Naive thymus-derived CD8-positive, alpha-beta T cell (primary cell): ENCODE measurements at places on chromosomes 4 and X.

DNA sequence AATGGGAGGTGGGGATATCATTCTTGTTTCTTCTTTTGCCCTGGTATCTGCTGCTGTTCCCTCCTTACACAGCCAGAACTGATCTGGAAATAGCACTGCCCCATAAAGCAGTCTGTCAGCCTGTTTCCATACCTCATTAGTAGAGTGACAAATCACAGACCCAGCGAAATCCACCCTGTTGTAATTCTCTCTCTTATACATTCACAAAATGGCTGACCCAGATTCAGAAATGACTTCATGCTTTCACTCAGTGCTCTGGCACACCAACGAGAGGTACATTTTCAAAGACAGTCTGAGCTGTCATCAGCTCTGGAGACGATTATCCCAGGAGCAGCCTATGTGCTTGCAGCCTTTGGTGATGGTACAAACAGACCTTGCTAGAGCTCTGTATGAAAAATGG lies 164.6 kb downstream of the AFF2 start:
- no peak for DNase-seq

DNA sequence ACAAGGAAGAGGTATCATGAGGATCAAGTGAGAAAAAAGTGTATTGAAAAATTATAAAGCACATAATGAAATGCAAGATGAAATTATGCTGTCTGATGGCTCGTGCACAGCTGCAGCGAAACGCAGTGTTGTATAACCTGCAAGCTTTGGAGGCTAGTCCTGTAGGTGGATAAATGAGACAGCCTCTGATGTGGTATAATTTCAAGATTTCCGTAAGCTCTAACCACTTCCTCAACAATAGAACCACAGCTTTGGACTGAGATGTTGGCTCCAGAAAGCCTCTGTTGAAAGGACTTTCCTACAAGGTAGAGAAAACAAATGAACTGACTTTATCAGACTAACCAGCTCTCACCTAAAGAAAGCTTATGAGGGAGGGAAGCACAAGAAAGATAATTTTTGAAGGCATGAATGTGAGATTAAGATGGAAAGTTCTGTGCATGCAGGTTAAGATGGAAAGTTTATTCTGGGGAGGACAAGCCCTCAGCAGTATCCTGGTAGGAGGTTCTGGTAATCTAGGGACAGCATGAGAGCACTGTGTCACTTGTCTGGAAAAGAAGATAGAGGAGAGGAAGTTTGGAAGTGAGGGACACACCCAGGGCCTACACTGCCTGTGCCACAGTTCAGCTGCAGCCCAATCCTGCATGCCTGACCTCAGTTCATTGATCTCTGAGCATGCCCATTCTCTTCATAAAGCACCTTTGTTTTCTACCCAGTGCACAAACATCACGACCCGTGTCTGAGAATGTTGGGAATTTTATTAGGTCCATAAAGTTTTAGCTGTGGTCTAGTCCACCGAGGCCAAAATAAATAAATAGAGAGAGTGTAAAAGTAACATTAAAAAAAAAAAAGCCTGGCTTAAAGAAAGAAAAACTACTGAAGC lies 161.5 kb upstream of the SFRP2 start:
- no peak for DNase-seq

DNA sequence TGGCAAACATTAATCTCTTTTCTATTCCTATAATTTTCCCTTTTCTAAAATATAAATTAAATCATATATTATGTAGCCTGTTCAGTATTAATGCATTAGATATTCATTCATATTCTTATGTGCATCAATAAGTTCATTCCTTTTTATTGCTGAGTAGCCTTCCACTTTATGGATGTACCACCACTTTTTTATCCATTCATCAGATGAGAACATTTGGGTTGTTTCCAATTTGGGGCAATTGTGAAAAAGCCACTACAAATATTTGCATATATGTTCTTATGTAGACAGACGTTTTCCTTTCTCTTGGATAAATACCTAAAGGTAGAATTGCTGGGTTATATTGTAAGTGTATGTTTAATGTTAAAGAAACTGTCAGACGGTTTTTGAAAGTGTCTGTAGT lies 79.4 kb upstream of the MAPK10 start:
- DNase-seq, result no peak

- no peak for DNase-seq
Measured at GRCh38 chrX:5388087-5388486, 840.6 kb downstream of the NLGN4X start.

DNA sequence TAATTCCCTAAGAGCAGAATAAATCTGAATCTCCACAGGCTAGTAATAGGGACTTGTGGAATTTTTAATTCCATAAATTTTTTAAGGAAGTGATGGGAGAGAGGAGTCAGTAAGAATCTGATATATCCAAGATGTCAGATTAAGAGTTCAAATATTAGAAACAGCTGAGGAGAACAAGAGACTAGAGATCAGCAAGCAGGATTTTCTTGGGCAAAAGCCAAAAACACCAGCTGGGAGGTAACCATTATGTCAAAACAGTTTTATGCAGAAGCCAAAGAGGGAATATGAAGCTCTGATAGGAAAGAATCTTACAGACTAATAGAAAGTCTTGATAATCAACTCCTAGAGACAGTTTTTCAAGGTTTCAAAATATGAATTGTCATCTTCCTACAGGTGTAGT lies 72.2 kb upstream of the RBPJ start:
- DNase-seq, result no peak

- no peak for DNase-seq
Measured at GRCh38 chrX:45873781-45874180, 671.4 kb downstream of the ZNF674 start.

DNA sequence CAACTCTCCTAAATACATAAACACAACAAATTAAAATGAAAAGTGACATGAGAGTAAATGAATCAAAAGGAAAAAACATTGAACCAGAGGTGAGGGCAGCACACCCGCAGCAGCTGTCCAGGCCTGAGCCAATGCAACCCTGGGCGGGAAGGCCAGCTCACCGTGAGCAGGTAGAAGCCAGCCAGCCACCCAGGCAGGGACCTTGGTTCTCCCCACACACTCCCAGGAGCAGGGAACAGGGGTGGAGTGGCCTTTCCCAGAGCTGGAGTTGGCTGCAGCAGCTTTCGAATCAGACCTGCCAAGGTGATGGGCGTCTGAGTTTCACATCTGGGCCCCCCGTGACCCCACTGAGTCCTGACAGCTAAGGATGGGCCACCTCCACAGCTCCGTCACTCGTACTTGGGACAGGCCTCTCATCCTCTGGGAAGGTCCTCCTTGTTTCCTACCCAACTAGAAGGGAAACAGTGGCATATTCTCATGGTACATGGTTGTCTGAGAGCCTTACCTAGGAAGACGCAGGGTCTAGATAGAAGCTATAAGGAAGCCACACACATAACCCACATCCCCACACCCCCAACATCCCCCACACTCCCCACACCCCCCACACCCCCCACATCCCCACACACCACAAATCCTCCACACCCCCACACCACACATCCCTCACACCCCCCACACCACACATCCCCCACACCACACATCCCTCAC lies 172.2 kb downstream of the DCLK2 start:
- DNase-seq, result no peak

DNA sequence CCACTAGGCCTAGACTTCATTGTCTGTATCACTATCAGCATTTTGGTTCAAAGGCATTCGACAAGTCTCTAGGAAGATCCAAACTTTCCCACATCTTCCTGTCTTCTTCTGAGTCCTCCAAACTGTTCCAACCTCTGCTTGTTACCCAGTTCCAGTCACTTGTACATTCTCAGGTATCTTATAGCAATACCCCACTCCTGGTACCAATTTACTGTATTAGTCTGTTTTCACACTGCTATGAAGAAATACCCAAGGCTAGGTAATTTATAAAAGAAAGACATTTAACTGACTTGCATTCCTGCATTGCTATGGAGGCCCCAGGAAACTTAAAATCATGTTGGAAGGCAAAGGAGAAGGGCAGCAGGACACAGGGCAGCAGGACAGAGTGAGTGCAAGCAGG lies 293.9 kb downstream of the ARAP2 start:
- no peak for DNase-seq

DNA sequence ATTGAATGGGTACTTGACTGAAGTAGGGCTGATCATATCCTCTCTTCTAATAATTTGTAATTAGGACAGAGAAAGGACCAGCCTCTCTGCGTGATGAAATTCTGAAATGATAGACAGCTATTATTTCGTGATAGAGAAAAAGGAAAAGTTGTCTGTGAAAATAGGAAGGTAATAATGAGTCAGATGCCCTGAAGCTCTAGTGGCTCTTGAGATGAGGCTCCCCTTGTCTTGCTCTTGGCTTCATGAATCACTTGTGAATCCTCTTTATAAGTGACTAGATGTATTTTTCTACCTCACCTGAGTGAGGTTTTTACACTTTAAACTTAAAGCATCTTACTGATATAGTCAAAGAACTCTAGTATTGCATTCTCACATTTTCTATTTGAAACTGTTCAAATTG lies 888.9 kb downstream of the PCDH18 start:
- DNase-seq, result no peak

- DNase-seq, result no peak
Measured at GRCh38 chr4:107131295-107131694, 95.2 kb upstream of the DKK2 start.

GRCh38 chr4:182905038-182905437 lies 12.1 kb downstream of the DCTD start:
- DNase-seq, result no peak

GRCh38 chr4:156628858-156629257 lies 342.7 kb downstream of the PDGFC start:
- no peak for DNase-seq

DNA sequence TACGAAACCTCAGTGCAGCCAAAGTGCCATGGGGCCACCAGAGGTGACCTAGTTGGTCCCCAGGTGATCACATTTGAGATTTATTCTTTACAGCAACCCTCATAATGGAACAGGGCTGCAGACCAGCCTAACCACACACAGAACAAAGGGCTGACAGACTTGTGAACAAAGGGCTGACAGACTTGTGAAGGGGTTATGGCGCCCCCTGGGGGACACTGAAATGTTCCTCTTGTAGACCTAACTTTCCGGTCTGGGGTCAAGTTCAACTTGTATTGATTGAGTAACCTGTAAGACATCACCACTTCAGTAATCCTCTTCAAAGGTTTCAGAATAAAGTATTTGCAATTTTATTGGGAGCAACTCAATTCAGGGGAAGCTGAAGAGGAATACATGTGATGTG lies 175.9 kb upstream of the RPS6KA3 start:
- peak; percentile 78 for DNase-seq

DNA sequence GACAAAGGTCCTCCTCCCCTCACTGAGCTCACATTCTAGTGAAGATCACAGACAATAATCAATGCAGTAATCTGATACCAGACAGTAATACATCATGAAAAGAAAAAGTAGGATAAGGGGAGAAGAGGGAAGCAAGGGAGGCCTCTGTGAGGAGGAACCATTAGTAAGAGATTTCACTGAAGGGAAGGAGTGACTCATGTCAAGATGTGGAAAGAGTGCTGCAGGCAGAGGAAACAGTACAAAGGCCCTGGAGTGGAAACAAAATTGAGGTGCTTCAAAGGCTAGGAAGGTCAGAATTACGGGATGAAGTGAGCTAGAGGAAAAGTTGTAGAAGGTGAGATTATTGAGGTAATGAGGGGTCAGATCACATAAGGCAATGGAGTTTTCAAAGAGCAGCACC lies 38.1 kb downstream of the LAMTOR3 start:
- DNase-seq, result no peak

DNA sequence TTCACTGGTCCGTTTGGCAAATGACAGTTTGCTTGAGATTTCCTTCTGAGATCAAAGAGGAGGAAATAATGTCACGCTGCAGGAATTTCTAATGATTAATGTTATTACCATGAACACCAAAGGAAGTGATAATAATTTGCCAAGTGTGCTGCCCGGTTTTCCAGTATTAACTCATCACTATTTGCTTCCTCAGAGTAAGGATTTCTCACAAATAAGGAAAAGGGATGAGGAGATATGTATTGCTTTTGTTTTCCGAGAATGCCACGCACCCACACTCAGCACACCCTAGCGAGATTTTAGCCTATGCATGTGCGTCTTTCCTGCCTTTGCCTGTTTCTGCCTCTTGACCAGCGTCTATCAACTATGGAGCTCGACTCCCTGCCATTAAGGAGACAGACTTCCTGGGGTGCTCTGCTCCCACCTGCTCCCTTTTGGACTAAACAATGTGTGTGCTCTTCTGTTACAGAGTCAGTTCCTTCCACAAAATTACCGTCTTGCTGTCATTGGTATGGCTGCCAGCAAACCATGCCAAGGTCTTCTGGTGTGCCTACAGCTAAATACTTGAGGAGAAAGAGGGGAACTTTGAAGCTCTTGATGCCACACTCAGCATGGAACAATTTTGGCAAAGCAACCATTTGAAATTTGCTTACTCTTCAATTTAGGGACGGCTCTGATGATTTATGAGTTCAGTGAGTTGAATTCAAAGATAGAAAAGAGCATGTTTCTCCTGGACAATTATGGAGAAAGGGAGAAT lies 393.1 kb upstream of the ZFP42 start:
- no peak for DNase-seq

GRCh38 chr4:104719539-104720230 lies 225.0 kb upstream of the CXXC4 start:
- DNase-seq, result no peak

DNA sequence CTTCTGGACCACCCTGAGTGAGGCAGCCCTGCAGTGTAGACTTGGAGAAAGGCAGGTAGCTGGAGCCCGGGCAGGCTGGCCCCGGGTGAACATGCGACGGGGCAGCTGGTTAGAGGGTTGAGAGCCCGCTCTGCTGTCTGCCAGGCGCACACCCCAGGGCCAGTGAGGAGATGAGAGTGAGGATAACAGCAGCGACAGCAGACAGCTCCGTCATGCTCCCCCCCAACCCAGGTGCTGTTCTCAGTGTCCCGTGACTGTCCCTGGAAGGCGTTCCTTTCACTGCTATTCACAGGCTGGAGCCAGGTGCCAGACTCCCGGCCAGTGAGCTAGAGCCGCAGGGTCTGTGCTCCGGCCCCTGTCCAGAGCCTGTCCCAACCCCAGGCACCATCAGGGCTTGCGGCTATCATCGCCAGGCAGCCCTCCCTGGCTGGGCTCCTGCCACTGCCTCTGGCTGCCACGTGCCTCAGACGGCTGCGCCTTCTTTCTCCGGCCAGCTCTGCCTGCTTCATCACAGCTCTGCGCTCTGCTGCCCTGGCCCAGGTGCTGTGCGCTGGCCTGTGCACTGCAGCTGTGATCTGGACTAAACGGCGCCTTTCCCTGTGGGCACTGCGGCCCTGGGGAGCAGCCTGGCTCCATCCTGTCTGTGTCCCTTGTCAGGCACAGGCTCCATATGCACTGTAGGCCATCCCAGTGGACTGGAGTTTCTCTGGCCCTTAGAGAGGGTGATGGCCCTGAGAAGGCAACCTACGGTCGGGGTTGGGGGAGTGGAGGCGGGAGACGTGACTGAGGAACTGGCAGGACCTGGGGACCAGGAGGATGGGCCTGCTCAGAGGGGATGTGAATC lies 19.8 kb downstream of the NSG1 start:
- DNase-seq, result no peak

DNA sequence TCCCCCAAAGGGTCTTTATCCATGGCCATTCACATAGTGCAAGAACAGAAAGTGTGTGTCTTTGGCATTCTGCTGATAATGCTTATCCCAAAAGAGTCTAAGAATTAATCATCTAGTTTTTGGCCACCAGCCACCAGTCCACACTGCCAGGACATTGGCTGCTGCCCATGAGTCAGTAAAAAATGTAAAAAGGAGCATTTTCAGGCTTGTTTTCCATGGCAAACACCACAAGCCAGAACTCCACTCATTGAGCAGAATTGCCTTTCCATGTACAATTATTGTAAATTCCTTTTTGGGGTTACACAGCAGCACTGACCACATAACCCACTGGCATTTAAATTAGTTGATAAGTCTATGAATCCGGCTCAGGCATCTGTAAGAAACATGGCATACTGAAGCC lies 89.2 kb upstream of the PRDX4 start:
- DNase-seq, result no peak

- DNase-seq, result no peak
Measured at GRCh38 chr4:57943682-57944081, 833.5 kb upstream of the IGFBP7 start.

- DNase-seq, result no peak
Measured at GRCh38 chr4:85557016-85557901, 82.3 kb downstream of the ARHGAP24 start.
